ENCODE measurements at places on chromosomes 3 and 15.

DNA sequence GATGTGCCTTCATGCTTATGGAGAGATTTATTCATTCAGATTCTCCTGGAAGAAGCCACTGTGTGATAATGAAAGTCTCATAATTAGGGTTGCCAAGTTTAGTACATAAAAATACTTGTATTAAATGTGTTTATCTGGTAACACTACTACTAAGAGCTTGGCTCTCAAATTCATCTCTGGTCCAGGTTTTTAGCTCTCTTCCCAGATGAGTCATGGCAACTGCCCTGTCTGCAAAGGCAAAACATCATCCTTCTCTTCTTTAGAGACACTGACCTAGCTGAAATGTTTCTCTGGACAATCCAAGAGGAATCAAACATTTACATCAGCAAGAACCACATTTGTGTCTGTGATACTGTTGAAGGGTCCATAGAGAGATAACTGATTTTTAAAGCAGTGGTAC, 269.6 kb downstream of the ROBO2 start:
- no peak for DNase-seq

GRCh38 chr3:59126446-59126845, 76.6 kb upstream of the CFAP20DC start:
- DNase-seq, result no peak

DNA sequence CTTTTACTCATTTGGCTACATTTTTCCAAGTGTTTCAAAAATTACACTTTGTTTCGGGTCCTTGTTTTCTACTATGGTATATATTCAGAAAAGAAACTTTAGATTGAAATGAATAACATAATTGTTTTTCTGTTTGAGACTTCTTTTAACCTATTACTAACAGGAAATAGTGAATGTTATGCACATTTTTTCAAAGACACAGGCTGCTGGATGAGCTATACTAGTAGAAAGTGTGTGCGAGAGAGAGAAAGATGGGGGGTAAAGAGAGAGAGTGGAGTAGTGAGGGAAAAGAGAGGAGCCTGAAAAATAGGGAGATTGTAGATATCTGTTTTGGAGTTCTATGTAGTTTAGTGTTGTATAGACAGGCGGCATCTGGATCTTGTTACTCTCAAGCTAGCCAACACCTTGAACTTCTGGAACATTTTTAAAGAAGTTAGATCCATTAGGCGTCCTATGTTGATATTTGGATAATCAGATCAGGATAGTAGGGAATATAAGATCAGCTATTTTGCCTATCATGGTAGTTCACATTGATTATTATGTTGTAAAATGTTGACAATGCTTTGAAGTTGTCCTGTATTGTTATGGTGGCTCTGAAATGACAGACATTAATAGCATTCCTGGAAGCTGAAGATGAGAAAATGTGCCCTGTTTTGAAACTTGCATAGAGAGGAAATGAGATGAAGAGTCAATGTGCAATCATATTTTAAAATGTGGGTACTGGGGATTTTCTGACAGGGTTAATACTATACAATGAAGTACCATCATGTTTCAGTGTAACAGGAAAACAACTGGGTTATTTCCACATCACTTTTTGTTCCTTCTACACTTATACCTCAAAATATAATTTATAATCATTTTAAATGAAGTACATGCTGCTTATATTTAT, 2.6 kb downstream of the RBMS3 start:
- no peak for DNase-seq

DNA sequence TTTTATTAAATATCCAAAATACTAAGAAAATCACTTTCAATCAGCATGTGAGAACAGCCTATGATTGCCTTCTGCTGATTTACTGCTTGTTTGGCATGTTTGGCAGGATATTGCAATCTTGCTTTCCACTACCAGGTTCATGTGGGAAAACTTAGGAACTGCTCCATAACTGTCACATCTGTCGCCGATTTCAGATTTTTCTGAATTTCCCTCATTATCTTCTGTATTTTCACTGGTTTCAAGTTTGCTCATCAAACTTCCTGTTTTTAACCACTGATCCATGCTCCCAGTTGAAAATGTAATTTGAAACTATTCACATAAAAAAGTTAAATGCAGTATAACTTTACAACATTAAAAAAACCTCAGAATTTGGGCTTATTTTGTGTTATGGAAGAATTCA, 93.0 kb downstream of the NFKBIZ start:
- DNase-seq, result no peak

DNA sequence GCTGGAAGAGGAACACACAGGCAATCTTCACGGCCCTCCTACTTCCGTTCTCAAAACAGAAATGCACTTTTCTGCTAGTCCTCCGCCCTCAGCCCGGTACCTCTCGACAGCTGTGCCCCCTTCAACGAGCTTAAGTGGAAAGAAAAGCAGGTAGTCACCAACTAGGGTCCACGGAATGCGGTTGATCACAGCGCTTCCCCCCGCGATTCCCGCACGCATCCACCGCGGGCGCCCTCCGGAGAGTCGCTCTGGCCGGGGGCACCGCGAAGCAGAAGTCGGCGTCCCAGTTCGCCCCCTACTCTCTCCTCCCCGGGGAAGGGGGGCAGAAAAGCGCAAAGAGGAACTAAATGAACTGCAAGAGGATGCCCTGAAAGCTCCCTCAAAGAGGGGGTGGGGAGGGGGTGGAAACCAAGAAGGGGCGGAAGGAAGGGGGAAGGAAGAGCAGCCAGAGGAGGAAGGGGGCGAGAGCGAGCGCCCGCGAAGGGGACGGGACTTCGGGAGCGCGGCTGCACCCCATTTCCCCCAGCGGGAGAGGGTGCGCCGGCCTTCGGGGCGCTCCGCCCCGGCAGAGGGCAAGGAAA, 738 bp downstream of the ACAP2 start:
- peak; percentile 39 for DNase-seq

DNA sequence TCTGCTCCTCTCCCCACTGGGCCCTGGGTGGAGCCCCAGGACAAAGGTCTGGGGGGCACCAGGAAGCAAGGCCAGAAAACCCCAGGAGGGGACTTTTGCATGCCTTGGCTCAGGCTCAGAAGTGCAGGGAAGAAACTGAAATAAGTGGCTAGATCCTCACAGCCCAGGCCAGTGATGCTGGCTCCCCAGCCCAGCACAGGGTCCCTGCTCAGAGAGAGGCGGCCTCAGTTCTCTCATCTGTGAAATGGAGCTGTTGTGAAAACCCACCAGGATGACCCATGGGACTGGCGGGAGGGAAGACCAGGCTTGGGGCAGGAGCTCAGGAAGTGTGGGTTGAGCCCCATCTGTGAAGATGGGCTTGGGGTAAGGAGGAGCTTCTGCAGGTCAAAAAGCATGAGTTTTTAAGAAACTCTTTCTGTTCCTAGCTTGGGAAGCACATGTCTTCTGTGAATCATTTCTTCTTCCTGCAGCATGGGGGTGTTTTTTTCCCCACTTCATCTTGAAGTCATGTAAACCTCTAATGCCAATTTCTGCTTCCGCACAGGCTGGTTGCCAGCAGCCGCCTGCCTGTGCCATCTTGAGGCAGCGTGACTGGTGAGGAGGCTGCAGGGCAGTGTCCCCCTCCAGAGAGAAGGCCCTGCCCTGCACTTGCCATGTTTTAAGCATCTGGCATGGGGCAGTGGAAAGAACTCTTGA, 118.6 kb downstream of the SMAD6 start:
- no peak for DNase-seq

DNA sequence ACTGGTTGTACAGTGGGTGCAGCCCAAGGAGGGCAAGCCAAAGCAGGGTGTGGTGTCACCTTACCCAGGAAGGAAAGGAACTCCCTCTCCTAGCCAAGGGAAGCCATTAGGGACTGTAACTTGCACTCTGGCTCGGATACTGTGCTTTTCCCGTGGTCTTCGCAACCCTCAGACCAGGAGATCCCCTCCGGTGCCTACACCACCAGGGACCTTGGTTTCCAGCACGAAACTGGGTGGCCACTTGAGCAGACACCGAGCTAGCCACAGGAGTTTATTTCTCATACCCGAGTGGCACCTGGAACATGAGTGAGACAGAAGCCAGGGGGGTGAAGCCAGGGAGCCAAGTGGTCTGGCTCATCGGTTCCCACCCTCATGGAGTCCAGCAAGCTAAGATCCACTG, 90.7 kb downstream of the ZBBX start:
- DNase-seq, result no peak

- no peak for DNase-seq
Measured at GRCh38 chr3:114550165-114550564, 256.3 kb downstream of the TIGIT start.

DNA sequence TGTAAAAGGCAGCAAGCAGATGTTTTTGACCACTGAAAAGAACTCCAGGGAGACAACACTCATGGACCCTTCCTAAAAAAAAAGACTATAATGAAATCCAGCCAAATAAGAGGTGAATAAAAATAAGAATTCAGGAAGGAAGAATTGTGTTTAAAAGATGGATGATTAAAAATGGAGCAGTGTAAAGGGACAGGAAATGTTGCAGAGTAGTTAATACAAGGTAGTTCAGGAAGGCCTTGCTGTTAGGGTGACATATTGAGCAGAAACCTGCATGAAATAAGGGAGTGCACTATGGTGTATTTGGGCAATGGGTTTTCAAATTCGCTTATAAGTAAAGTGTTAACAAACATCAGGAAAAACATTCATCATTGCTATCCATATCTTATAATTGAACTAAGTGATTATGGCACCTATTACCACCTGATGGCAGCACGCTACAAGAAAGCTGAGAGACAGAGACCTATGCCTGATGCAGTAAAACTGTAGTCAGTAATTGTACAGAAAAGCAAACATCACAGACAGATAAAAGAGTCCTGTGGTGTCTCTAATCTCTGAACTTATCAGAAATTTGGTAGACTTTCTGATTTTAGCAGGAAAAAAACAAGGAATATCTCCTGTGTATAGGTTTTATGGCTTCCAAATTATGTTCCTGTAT, 5.8 kb upstream of the DBR1 start:
- peak; percentile 7 for DNase-seq

- no peak for DNase-seq
Measured at GRCh38 chr15:40084650-40085049, 24.0 kb downstream of the BMF start.

DNA sequence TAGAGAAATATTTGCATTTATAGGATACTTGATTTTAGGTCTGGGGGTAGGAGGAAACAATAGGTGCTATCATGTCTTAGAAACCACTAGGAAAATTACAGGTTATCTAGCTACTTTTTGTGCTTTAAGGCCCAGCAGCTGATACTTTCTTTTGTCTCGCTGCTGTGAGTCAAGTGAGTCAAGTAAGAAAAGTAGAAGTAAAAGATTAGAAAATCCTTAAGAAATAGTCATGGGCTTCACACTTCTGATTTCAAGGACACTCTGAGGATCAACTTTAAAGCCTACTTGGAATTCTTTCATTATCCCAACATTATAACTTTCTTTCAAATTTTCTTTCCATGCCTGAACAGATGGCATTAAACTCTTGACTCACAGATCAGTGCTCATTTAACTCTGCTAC, 95.2 kb upstream of the RBMS3 start:
- no peak for DNase-seq

DNA sequence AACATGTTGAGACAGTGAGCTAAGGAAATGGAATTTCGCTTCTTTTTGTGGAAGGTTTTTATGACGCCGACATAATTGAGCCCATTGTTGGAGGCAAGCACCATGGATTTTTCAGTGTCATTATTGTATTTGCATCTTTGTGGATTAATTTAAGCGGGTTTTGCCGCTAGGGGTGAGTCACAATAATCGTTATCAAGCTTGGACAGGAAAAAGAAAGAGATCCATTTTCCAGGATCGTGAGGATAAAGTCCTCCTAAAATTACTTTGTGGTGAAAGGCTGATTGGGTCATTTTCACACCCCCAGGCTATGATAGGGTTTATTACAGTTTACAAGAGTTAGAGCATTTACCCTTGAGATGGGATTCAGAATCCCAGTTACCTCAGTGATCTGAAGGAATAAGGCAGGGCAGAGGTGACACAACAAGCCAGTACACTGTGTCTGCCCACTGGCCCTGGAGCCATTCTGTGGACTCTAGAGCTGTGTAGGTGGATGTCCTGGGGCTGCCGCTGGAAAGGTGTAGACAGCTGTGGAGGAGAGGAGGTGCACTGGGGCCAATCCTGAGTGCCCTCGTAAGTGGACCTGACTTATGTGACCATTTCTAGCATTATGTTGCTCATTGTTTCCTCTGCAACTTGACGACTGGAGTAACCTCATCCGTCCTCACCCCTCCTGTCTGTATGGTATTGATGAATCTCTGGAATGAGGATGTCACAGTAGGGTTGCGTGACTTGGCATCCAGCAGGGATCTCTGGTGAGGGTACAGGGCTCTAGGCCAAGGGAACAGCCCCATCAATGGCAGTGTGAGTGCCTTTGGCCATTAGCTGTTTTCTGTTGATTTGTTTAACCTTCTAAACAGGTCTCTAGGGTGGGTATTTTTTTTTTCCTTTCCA, 370.1 kb downstream of the LRTM1 start:
- DNase-seq, result no peak

- no peak for DNase-seq
Measured at GRCh38 chr15:88748081-88748480, 55.2 kb upstream of the ACAN start.

- no peak for DNase-seq
Measured at GRCh38 chr3:108091498-108092250, 843 bp upstream of the CD47 start.

DNA sequence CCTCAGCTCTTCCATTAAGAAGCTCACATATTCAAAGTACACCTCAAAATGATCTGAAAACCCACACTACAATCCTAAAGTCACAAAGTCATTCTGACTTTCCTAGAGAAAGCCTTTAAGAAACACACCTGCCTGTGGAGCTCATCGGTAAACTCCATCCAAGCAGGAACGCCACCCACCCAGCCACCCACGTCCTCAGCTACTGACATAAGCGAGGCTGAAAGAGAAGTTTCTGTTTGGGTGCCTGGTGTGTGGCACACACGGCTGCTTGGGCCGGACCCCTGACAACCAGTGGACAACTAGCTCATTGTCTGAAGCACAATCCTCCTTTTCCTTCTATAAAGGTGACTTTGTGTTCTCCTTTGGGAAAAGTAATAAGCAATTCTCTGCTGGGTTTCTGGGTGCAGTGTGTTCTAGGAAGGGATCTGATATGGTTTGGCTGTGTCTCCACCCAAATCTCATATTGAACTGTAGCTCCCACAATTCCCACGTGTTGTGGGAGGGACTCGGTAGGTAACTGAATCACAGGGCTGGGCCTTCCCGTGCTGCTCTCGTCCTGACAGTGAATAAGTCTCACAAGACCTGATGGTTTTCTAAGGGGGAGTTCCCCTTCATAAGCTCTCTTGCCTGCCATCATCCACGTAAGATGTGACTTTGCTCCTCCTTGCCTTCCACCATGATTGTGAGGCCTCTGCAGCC, 26.1 kb downstream of the FAM174B start:
- no peak for DNase-seq

GRCh38 chr15:69450968-69451695, 1.5 kb upstream of the RPLP1 start:
- DNase-seq, result no peak

GRCh38 chr3:181076558-181076957, 87.0 kb upstream of the DNAJC19 start:
- DNase-seq, result no peak

GRCh38 chr3:29370021-29370420, 89.2 kb downstream of the RBMS3 start:
- no peak for DNase-seq

All from stimulated activated CD4-positive, alpha-beta T cell treated with anti-CD3 and anti-CD28 coated beads, TNF-alpha, amount 100 ng/mL, for 24 hours (primary cell).